ENCODE measurements at places on chromosomes 3 and 15.

GRCh38 chr3:58502872-58503271, 11.0 kb downstream of the KCTD6 start:
- DNase-seq, result no peak

GRCh38 chr3:184815046-184815930, 3.3 kb downstream of the VPS8 start:
- DNase-seq, result peak; percentile 49

GRCh38 chr15:62770111-62770660, 272.4 kb upstream of the TPM1 start:
- no peak for DNase-seq

GRCh38 chr15:29656636-29657475, 165.4 kb downstream of the TJP1 start:
- DNase-seq, result no peak

GRCh38 chr15:40239693-40240618, 1.1 kb downstream of the PAK6 start:
- DNase-seq, result no peak

DNA sequence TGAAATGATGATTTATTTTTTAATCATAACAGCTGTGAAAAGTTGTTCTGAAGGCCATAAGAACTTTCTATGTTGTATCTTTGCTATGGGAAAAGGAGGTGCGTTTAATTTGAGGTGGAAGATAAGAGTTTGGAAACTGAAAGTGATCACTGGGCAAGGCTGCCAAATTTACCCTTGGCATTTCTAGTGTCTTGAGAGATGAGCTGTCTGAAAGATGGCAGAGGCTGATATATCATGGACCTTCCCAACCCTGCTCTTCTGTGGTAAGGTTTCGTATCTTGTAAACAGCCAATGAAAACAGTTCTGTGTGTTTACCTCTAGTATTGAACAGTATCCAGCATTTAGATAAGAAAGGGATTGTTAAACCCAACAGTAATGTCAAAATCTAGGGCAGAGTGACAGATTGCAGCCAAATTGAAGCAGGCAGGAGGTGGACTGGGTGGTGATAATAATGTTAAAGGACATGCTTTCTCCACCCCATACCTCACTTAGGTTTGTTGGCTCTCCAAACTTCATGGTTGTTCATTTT, 15.8 kb upstream of the NFKBIZ start:
- peak; percentile 39 for DNase-seq

GRCh38 chr15:35060591-35060990, 24.5 kb downstream of the NANOGP8 start:
- no peak for DNase-seq

DNA sequence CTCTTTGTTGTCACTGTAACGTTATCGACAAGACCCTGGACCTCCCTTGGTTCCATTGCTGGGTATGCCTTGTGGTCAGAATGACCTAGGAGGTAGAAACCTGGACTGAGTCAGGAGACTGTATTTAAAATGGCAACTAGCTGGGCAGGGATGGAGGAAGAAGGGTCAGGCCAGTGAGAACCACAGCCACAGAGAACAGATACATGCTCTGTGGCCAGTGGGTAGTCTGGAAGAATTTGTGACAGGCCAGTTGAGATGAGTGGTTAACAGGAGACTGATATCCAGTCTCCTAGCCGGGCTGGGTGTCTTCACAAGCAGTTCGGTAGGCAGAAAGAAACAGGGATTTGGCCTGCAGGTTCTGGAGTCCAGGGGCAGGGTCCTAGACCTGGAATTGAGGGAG, 58.9 kb downstream of the SNRK start:
- DNase-seq, result no peak

DNA sequence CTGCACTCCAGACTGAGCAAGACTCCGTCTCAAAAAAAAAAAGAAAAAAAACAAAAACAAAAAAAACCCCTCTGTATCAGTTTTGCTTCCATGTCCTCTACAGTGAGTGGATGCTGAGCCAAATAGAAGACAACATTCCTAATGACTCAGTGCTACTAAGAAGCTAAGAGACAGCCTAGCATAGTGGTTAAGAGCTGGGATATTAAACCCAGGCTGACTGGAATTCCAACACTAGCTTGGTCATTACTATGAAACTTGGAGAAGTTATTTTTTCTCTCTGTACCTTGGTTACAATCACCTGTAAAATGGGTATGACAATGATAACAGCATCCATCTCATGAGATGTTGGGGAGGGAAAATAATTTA, 60.9 kb upstream of the PYGO1 start:
- DNase-seq, result no peak

- DNase-seq, result no peak
Observed at GRCh38 chr3:15781637-15782402, 16.0 kb downstream of the ANKRD28 start.

DNA sequence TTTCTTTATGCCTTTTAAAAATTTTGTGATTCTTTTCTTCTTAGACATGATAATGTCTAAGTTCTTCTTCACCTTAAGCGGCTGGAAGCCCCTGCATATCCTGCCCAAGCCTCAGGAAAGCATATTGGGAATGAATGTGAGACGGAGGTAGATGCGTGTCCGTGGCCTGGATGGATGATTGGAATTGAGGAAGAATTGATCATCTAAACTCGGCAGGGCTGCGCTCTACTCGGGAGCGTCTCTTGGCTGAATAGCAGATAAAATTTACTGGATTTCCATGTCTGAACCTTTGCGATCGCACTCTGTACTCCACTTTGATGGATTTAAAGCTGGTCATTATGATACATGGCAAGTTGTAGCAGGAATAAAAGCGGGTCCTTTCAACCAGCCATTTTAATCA, 406.7 kb upstream of the ONECUT1 start:
- DNase-seq, result no peak

- peak; percentile 78 for DNase-seq
Observed at GRCh38 chr3:100087198-100087597, 27.1 kb downstream of the FILIP1L start.

GRCh38 chr3:182261041-182261440, 532.3 kb upstream of the ATP11B start:
- DNase-seq, result no peak

DNA sequence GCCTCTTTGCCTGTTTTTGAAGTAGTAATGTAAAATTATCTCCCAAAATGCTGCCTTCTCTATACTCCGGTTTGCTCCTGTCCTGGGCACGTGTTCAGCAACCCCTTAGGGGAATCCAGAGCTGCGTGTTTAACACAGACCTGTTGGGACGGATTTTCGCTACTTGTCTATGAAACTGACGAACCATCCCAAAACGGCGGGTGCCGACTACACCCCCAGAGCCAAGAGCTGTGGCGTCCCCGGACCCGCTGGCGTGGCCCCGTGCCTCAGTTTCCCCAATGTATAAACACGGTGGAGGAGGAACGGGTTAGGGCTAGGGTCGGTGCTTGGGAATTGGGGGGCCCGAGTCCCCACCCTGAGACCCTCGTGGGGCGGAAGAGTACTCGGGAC, 473 bp downstream of the FHIT start:
- peak; percentile 41 for DNase-seq

- DNase-seq, result no peak
Observed at GRCh38 chr15:87365186-87365585, 891.4 kb downstream of the NTRK3 start.

DNA sequence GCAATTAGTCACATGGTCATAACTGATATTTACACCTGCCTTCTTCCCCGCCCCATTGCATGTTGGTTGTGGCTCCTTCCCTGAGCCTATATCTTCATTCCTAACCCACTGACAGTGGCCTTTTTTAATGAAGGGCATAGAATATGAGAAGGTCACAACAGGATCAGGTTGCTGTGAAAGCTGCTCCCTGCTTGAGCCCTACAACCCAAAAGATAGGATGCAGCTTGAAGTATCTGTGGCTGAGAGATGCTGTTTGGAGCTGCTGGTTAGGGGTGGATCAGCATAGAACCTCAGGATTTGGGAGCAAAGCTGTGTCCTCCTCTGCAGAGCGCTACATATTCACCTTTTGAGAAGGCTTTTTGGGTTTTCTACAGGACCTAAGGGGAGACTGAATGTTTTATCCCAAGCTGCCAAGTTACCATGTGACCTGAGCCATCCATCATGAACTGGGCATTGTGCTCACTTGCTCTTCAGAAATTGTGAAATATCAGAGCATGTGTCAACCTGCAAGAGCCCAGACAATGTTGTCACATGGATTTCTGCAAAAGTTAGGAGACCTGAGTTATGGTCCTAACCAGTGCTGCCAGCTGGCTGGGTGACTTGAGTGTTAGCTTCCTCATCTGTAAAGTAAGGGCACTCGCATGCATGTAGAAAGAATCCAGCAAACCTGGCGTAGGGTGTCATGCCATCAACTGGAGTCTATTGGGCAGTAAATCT, 49.8 kb upstream of the ARL8B start:
- no peak for DNase-seq

GRCh38 chr3:188348435-188349244, 194.7 kb downstream of the LPP start:
- DNase-seq, result no peak

- DNase-seq, result no peak
Observed at GRCh38 chr3:174208161-174208560, 651.0 kb upstream of the NAALADL2 start.

- peak; percentile 60 for DNase-seq
Observed at GRCh38 chr15:28123408-28124023, 24.4 kb upstream of the OCA2 start.

DNA sequence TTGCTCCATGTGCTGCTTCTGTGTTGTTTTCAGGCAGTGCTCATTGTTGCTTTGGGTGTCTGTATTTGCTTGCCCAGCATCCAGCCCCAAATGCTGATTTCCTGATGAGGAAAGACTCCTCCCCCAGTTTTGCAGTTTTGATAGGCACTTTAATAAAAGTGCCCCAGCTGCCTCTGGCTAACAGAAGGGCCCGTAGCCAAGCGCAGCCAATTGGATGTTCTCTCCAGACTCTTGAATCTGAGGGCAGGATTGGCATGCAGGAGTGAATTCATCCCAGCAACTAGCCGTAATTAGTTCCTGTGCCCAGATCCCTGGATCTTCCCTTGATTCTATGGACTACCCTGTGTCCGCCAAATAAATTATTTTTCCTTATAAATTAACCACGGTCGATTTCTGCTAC, 14.8 kb upstream of the SEMA5B start:
- DNase-seq, result no peak

DNA sequence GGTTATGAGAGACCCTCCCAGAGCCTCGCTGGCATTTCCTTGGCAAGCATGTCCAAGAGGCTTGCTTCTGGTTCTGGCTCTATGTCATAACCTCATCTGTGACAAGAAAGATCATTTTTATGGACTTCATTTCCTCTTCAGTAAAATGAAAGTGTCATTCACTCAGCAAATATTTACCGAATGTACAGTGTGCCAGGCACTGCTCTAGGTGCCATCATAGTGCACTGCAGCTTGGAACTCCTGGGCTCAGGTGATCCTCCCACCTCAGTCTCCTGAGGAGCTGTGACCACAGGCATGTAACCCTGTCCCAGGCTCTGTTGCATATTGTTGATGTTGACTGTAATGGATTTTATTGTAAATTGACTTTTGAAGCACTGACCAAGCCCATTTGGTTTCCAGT, 18.7 kb upstream of the ITPKA start:
- DNase-seq, result no peak

- DNase-seq, result no peak
Observed at GRCh38 chr3:180382638-180383180, 219.3 kb upstream of the TTC14 start.

- no peak for DNase-seq
Observed at GRCh38 chr3:73493543-73494308, 131.0 kb downstream of the PDZRN3 start.

DNA sequence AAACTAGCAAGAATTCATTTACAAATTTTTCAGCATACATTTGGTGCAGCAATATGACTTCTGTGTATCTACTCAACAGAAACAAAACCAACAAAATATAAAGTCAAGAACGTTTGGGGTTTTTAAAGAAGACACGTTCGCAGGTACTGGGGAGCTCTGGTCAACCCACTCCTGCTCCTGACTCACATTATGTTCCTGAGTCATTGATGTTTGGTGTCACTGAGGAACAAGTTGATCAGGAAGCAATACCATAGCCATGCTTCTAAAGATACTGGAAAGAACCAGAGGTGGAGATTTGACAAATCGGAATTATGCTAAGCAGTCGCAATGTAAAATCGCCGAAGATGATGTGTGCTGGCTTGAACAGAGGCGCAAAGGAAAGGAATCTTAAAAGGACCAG, 22.0 kb downstream of the SLC4A7 start:
- no peak for DNase-seq

- no peak for DNase-seq
Observed at GRCh38 chr3:71168880-71169411, 414.6 kb downstream of the FOXP1 start.

GRCh38 chr3:23455084-23455483, 252.0 kb downstream of the UBE2E2 start:
- DNase-seq, result no peak

DNA sequence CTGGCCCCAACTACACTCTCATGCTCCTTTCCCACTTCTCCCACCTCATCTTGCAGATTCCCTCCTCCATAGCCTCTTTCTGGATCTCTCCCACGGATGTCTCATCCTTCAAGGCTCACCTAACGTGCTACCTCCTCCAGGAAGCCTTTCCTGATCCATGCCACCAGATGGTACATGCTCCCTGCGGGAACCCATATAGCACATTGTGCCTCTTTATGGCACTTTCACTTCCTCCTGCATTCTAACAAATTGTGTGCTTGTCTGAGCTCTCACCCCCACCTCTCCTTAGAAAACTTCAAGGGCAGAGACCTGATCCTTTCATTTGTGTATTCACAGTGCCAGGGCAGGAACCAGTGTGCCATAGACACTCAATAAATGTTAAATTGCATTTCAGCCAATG, 63.0 kb downstream of the HES1 start:
- no peak for DNase-seq

DNA sequence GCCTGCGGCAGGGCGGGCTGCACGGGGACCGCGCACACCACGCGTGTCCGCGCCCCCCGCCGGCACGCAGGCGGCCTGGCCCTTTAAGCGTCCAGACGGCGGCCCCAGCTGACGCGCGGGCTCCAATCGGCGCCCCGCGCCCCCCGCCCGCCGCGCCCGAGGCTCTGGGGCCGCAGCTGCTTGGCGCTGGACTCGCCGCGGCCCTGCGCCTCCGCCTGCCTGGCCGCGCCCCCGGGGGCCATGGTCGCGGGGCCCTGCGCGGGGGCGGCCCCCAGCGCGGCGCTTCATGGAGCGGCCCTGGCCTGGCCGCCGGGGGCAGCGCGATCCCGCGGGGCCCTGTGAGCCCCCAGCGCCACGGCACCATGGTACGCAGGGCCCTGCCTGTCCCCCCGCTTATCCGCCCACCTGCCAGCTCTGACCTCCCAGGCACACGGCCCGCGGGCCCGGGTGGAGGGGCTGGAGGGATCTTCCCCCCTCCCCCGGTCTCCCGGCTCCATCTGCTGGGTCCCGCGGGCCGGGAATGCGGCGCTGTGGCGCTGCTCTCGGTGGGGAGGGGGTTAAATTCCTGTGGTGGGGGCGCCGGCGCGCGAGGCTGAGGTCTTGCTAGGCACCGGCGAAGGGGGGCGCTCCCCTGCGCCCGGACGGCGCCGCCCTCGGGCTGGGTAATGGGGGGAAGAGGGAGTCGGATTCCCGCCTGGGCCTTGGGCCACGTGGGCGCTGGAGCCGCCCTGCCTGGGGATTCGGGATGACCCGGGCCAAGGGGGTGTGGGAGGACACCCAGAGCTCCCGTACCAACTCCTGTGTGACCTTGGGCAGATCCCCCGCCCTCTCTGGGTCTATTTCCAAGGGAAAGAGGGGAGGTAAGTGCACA, 1.1 kb downstream of the ZBTB47 start:
- no peak for DNase-seq

- no peak for DNase-seq
Observed at GRCh38 chr15:33080006-33080405, 114.5 kb downstream of the FMN1 start.
